ENCODE measurements at places on chromosomes 1 and 21.

DNA sequence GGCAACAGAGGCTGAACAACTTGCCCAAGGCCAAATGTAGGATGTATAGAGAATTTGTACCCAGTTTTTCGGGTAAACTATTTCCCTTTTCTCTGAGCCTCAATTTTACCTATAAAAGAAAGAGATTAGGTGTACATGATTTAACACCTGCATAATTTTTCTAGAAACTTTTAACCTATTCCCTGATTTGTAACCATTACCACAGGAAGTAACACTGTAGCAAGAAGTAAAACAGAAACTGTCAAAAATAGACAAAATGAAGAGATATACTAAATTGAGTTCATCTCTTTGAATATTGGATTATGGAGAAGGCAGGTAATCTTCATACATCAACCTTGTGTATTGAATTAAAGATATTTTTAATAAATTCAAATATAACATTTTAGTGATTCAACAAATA is 136.2 kb downstream of the ZC3H11B start:
- H3K36me3 ChIP-seq, result no peaks in the 10 kb centered on the region
- DNase-seq, result no peak
- H3K4me3 ChIP-seq, result no peak overlapping the region
- H3K4me1 ChIP-seq, result no peaks in the 10 kb centered on the region

DNA sequence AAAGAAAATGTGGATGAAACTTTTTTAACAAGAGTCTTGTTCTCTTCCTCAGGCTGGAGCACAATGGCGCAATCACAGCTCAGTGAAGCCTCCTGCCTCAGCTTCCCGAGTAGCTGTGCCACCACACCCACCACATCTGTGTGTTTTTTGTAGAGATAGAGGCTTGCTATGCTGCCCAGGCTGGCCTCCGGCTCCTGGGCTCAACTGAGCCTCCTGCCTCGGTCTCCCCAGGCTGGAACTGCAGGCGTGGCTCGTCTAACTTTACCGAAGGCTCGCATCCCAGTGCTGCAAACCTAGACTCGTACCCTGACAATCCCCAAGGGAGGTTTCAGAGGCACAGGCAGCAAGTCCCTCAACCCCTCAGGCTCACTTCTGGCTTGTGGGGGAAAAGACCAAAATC is 14.5 kb downstream of the SSU72 start:
- no peaks in the 10 kb centered on the region for H3K4me1 ChIP-seq
- no peaks in the 10 kb centered on the region for H3K27me3 ChIP-seq
- DNase-seq, result no peak

GRCh38 chr1:21936366-21937031 is 611 bp downstream of the HSPG2 start:
- H3K27ac ChIP-seq, result peak overlapping the region; percentile 88
- H3K36me3 ChIP-seq, result no peaks in the 10 kb centered on the region
- H3K4me3 ChIP-seq, result peak overlapping the region; percentile 72
- no peaks in the 10 kb centered on the region for H3K27me3 ChIP-seq
- DNase-seq, result no peak

DNA sequence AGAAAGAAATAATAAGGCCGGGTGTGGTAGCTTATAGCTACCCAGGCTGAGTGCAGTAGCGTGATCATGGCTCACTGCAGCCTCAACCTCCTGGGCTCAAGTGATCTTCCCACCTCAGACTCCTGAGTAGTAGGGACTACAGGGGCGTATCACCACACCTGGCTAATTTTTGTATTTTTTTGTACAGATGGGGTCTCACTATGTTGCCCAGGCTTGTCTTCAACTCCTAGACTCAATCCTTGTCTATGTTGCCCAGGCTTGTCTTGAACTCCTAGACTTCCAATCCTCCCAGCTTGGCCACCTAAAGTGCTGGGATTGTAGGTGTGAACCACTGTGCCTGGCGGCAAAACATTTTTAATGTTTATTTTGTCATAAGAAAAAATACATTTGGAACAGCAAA is 30.5 kb downstream of the MIXL1 start:
- H3K27ac ChIP-seq, result no peak overlapping the region
- no peaks in the 10 kb centered on the region for H3K4me1 ChIP-seq
- no peak for DNase-seq
- no peak overlapping the region for H3K4me3 ChIP-seq
- H3K27me3 ChIP-seq, result no peaks in the 10 kb centered on the region

GRCh38 chr1:229938551-229938950 is 128.5 kb upstream of the GALNT2 start:
- H3K27me3 ChIP-seq, result no peaks in the 10 kb centered on the region
- H3K27ac ChIP-seq, result no peak overlapping the region
- no peak for DNase-seq
- no peaks in the 10 kb centered on the region for H3K36me3 ChIP-seq
- H3K4me1 ChIP-seq, result no peaks in the 10 kb centered on the region

DNA sequence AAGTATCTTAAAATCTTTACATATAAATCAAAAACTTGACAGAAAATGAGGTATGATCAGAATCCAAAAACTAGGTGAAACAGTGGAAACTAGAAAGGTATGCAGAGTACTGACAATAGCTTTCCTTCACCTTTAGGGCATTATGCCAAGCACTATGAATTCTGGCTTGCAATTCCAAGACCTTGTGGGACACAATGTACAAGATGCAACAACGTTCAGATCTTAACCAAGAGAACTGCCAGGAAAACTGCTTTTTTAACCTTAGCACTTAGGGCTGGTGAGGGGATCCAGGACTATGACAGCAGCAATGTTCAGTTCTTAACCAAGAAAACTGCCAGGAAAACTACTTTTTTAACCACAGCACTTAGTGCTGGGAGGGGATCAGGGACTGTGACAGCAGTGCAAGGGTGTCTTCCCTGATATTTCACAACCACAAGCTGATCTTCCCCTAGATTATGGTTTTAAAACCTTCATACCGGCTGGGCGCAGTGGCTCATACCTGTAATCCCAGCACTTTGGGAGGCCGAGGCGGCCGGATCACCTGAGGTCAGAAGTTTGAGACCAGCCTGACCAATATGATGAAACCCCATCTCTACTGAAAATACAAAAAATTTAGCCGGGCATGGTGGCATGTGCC is 22.3 kb downstream of the FOXJ3 start:
- no peak for DNase-seq
- no peak overlapping the region for H3K4me3 ChIP-seq
- peak overlapping the region; percentile 73 for H3K27ac ChIP-seq
- H3K36me3 ChIP-seq, result no peaks in the 10 kb centered on the region
- no peaks in the 10 kb centered on the region for H3K27me3 ChIP-seq

DNA sequence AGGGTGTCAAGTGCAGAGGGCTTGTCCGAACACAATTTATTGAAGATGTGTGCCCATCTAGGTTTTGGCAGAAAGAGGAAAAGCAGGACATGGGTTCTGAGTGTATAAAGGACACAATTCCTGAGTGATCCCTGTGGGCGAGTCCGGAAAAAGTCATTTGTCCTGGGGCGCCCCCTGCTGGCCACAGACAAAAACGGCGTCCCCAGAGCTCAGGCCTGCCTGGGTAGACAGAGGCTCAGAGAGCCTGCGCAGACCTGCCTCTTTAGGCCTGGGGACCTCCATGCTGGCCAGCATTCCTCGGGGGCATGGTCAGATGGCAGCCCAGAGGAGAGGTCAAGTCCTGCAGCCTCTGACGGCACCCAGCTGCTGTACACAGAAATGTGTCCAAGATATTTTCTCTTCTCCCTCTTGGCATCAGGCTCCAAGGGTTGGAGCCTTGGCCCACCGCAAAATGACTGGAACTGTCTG is 65.5 kb upstream of the LRP8 start:
- no peak overlapping the region for H3K4me3 ChIP-seq
- DNase-seq, result peak; percentile 81
- no peaks in the 10 kb centered on the region for H3K36me3 ChIP-seq
- H3K4me1 ChIP-seq, result no peaks in the 10 kb centered on the region
- H3K27me3 ChIP-seq, result no peaks in the 10 kb centered on the region

DNA sequence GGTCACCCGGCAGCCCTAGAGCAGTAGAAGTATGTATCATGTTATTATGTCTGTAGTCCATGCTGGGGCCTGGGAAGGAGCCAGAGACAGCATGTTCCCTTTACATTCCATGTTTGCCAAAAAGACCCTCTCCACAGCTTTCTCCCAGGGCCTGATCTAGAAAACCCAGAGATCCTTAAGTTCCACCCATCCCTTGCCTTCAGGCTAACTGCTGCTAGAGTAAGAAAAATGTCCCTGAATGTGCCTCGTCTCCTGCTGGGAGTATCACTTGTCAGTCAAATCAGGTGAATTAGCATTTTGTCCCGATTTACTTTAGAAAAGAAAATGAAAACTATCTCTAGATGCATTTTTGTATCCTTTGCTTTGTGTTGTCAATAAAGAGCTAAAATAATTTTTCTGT is 13.3 kb upstream of the MRPS14 start:
- H3K27ac ChIP-seq, result no peak overlapping the region
- no peaks in the 10 kb centered on the region for H3K36me3 ChIP-seq
- DNase-seq, result no peak
- no peaks in the 10 kb centered on the region for H3K27me3 ChIP-seq
- H3K4me1 ChIP-seq, result no peaks in the 10 kb centered on the region

- no peak overlapping the region for H3K4me3 ChIP-seq
- no peak for DNase-seq
- H3K36me3 ChIP-seq, result no peaks in the 10 kb centered on the region
These were observed 12.3 kb downstream of the ARHGEF10L start for GRCh38 chr1:17551755-17552234.

- DNase-seq, result no peak
- H3K4me1 ChIP-seq, result no peaks in the 10 kb centered on the region
- H3K4me3 ChIP-seq, result no peak overlapping the region
- no peak overlapping the region for H3K27ac ChIP-seq
- H3K36me3 ChIP-seq, result no peaks in the 10 kb centered on the region
- H3K27me3 ChIP-seq, result no peaks in the 10 kb centered on the region
These were observed 316.0 kb upstream of the ADGRL4 start for GRCh38 chr1:79322511-79323027.

- H3K27ac ChIP-seq, result peak overlapping the region; percentile 55
- no peak overlapping the region for H3K4me3 ChIP-seq
- no peak for DNase-seq
- no peaks in the 10 kb centered on the region for H3K27me3 ChIP-seq
- H3K36me3 ChIP-seq, result no peaks in the 10 kb centered on the region
- H3K4me1 ChIP-seq, result no peaks in the 10 kb centered on the region
These were observed 93.3 kb downstream of the PDE9A start for GRCh38 chr21:42746593-42747275.

- H3K27ac ChIP-seq, result no peak overlapping the region
- H3K36me3 ChIP-seq, result no peaks in the 10 kb centered on the region
- no peaks in the 10 kb centered on the region for H3K27me3 ChIP-seq
- H3K4me3 ChIP-seq, result no peak overlapping the region
- no peak for DNase-seq
These were observed 35.4 kb downstream of the ACTL8 start for GRCh38 chr1:17790383-17791054.

DNA sequence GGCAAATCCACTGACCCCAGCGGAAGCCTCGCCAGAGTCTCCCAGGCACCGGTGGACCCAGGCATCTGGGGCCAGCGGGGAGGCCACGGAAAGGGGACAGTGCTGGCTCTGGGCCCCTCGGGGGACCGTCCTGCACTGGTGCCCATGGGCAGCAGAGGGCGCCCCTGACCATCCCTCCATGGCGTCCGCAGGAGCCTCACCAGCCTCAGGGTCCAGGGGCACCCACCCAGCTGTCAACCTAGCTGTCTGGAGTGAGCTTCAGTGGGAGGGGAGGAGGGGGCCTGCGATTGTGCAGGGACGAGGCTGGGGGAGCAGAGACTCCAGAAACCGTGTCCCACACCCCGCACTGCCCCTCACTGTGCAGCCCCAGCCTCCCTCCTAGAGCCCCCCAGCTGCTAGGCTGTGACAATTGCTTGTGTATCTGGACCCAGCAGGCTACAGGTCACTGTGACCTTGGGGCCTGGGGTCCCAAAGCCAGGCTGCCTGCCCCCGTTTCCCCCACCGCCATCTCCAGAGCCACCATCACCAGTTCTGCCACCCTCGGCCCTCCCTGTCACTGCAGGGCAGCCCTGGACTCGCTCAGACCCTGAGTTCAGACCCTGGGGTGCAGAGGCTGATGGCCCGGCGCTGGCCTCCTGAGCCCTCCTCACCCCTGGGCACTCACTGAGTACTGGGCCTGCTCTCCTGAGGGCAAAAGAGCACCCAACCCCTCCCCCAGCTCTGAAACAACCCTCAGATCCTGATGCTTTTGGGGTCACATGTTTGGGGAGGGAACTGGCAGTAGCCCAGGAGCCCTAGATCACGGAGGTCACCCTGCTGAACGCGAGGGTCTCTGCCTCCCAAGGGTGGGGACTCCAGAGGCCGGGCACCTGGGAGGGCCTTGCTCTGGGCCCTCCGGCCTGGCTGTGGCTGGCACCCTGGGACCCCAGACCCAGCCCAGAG is 10.6 kb upstream of the COL6A1 start:
- H3K27ac ChIP-seq, result peak overlapping the region; percentile 83
- no peak overlapping the region for H3K4me3 ChIP-seq
- peak; percentile 54 for DNase-seq
- no peaks in the 10 kb centered on the region for H3K27me3 ChIP-seq

GRCh38 chr1:193434319-193434718 is 247.9 kb upstream of the B3GALT2 start:
- H3K4me3 ChIP-seq, result no peak overlapping the region
- H3K36me3 ChIP-seq, result no peaks in the 10 kb centered on the region
- H3K4me1 ChIP-seq, result no peaks in the 10 kb centered on the region
- no peaks in the 10 kb centered on the region for H3K27me3 ChIP-seq

- no peaks in the 10 kb centered on the region for H3K4me1 ChIP-seq
- no peak overlapping the region for H3K4me3 ChIP-seq
- no peak overlapping the region for H3K27ac ChIP-seq
- no peak for DNase-seq
- H3K36me3 ChIP-seq, result no peaks in the 10 kb centered on the region
These were observed 8.8 kb upstream of the REN start for GRCh38 chr1:204174958-204175357.

GRCh38 chr1:13543451-13544220 is 29.8 kb upstream of the LRRC38 start:
- H3K27me3 ChIP-seq, result no peaks in the 10 kb centered on the region
- H3K27ac ChIP-seq, result no peak overlapping the region
- no peaks in the 10 kb centered on the region for H3K36me3 ChIP-seq
- no peaks in the 10 kb centered on the region for H3K4me1 ChIP-seq

DNA sequence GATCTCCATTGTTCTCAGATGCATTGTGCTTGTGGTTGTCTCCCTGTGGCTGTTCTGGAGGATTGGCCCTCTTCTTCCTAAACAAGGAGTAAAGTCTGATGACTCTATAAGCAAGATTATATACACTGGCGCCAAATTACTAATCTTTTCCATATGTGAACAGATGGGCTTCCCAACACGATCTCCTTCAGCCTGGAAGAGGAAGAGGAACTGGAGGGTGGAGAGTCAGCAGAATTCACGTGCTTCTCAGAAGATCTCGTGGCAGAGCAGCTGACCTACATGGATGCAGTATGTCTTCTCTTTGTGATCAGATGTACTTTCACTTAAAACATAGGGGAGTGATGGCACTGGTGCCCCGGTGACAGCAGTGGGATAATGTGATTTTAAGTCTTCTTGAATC is 78.7 kb downstream of the RGL1 start:
- no peaks in the 10 kb centered on the region for H3K36me3 ChIP-seq
- H3K27me3 ChIP-seq, result no peaks in the 10 kb centered on the region
- H3K4me3 ChIP-seq, result no peak overlapping the region

Measured in breast epithelium (tissue), 4 donors.